Right atrium auricular region (tissue), 2 donors: ENCODE measurements at places on chromosomes 3 and 15.

DNA sequence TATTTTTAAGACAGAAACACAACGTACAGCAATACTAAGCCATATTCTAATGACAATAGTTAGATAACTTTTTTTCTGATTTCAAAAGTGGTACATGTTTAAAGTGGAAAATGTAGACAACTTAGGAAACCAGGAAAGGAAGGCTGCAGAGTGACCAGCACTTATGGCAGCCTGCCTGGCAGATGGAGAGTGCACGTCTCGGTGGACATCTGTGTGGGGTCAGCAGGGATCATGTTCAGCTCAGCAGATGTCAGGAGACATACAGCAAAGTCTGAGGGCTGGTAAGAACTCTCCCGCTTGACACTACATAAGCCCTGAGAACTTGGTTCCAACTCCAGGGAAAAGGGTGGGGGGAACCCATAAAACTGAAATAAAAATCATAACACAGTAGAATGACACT is 128.6 kb upstream of the ADPGK start:
- no peak for DNase-seq

DNA sequence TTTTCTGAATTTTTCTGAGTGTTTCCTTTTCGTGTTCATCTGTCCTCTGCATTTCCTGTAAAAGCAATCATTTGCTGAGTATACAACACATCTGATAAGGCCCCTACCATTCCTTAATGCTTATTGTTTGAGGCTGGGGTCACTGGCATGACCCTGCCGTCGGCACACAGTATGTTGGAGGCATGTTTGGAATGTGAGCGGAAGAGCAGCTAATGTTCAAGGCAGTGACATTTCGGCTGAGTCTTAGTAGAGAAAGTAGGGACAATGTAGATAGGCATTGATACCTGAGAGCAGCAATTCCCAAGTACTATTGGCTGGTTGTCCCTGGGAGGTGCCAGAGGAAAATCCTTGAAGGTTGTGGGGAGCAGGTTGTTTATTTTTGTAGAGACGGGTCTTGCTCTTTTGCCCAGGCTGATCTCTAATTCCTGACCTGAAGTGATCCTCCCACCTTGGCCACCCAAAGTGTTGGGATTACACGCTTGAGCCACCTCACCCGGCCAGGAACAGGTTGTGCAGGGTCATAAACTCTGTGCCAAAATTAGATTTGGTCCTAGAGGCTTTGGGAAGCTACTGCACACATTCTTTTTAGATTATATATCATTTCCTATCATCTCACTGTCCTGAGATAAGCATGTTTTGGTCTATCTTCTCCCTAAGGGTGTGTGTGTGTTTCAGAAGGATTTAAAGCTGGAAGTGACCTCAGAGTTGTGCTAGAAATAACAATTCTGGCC is 13.5 kb downstream of the PTPN23 start:
- DNase-seq = no peak

- no peak for DNase-seq
These were observed 43.0 kb downstream of the BCL2L10 start for GRCh38 chr15:52069559-52069958.

- DNase-seq = no peak
These were observed 9.5 kb upstream of the C3orf49 start for GRCh38 chr3:63809607-63810006.

- no peak for DNase-seq
These were observed 44.9 kb downstream of the SPATA16 start for GRCh38 chr3:173096140-173096539.

DNA sequence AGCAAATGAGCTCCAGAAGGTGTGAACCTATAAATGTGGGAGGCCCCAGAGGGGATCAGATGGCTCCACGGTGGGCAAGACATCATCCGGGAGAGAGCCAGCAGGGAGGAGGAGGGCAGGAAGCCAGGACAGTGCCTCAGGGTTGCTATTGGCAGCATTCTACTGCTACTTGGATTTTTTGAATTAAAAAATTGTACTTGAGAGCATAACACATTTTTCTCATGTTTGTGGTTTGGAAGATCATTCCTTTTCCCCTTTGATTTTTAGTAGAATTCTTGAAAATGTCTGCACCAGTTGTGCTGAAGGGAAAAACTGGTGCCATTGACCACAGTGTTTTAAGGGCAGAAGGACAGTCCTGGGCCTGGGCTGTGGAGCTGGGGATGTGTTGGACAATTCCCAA is 59.2 kb downstream of the LYZL4 start:
- DNase-seq = no peak

DNA sequence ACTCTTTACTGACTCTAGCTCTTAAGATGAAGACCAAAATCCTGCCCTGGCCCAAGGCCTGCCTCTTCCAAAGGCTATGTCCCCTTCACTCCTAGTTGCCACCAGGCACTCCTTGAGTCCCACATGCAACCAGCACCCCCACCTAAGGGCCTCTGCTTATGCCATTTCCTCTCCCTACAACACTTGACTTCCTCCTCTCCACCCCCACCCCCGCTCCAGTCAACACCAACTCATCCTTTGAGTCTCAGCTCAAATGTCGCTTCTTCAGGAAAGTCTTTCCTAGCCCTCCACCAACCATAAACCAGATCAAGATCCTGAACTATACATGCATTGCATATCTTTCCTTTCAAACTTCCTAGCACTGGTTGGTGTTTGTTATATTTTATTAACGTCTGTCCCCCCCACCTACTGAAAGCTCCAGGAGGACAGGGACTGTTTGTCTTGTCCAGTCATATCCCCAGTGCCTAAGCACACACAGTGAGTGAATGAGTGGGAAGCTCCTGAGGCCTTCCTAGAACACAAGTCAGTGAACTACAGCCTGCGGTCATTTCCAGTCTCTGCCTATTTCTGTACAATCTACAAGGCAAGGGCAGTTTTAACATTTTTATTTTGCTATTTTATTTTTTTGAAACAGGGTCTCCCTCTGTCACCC is 7.3 kb downstream of the TBC1D2B start:
- DNase-seq = no peak

DNA sequence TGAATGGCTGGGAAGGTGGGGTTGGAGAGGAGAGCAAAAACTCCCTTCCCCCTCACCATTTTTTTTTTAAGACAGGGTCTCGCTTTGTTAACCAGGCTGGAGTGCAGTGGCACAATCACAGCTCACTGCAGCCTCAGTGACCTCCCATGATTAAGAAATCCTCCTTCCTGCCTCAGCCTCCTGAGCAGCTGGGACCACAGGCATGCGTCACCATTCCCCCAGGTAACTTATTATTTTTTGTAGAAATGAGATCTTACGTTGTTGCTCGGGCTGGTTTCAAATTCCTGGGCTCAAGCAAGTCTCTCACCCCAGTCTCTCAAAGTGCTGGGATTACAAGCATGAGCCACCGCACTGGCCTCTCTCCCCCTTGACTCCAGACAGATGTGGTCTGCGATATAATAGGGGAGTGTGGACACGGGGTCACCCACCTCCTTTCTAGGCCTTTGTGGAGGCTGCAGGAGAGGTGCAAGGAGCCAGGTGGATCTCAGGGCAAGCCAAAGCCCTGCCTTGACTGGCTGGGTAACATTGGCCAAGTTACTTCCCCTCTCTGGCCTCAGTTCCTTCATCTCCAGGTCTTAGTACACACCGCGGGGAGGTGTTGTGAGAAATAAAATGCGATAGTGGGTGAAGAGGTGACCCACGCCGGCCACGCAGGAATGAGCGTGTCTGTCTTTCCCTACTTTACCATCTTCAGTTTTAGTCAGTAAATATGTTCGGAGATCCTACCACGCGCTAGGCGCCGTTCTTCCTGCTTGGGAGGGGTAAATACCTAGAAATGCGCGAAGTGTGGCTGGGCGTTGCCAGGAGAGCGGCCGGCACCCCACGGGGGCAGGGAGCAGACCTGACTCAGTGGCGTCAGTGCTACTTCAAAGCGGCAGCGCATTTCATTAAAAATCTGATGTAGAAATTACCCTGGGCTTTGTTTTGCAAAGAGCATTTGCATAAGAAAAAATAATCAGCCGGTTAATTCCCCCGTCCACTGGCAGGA is 20.2 kb upstream of the CORO2B start:
- no peak for DNase-seq

- DNase-seq = peak; percentile 80
These were observed 53.6 kb upstream of the ATP13A3 start for GRCh38 chr3:194540274-194540905.

DNA sequence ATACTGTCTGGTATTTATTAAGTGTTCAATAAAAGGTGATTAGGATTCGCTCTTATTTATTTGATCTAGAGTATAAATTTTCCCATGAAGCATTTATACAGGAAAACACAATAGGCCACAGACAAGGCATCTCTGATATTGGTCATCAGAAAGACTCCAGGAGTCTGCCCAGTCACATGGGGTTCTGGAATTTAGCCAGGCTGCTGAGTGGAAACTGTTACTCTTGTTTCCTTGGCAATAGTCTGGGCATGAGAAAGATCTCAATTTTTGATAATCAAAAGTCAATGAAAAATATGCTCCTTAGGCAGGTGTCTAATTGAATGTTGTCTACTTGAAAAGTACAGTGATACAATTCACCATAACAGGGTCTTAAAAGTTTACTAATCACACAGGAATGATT is 161.2 kb downstream of the FRMD5 start:
- no peak for DNase-seq

GRCh38 chr15:48654801-48655200 is 9.3 kb upstream of the FBN1 start:
- no peak for DNase-seq

- no peak for DNase-seq
These were observed 15.9 kb upstream of the ACTL6A start for GRCh38 chr3:179546814-179547241.

GRCh38 chr3:46684891-46685290 is 8.6 kb downstream of the ALS2CL start:
- DNase-seq = no peak

GRCh38 chr3:169764882-169765612 is at the start of gene TERC:
Gene TERC (minus strand): TSS chr3:169765060.
- peak; percentile 96 for DNase-seq

DNA sequence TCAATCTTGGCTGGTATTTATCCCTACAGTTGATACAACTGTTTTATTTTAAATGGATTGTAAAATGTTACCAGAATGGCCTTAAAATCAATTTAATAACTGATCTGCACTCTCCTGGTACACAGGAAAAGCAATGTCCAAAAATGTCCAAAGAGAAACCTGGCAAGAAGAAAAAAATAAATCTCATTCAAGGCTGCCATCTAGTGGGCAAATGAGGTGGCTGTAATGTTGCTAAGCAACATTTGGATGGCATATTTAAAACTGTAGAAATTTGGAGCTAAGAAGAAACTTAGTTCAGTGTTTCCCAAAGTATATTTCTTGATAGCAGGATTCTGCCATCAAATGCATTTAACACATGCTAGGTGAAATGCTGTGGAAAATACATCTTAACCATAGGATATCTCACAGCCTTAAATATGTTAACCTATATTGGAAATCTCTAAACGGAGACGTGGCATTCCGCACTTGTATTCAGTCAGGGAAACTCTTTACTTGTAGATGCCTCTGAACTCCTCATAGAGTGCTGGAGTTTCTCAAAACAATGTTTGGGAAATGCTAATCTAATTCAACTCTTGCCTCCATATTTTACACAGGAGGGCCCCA is 216.8 kb downstream of the ERC2 start:
- DNase-seq = no peak

DNA sequence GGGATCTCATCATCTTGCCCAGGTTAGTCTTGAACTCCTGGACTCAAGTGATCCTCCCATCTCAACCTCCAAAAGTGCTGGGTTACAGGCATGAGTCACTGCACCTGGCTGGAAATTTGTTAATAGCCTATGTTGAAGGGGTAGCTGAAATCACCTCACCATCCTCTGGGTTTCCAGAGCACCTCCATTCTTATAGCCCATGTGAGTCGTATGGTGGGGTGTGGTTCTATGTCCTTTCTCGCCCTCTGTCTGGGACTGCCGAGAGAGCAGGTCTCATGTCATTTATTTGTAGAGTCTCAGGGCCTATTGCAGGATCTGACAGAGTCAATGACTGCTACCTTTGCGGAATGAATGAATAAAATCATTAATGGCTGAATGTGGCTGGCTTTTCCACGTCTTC is 20.9 kb downstream of the CEMIP start:
- no peak for DNase-seq

DNA sequence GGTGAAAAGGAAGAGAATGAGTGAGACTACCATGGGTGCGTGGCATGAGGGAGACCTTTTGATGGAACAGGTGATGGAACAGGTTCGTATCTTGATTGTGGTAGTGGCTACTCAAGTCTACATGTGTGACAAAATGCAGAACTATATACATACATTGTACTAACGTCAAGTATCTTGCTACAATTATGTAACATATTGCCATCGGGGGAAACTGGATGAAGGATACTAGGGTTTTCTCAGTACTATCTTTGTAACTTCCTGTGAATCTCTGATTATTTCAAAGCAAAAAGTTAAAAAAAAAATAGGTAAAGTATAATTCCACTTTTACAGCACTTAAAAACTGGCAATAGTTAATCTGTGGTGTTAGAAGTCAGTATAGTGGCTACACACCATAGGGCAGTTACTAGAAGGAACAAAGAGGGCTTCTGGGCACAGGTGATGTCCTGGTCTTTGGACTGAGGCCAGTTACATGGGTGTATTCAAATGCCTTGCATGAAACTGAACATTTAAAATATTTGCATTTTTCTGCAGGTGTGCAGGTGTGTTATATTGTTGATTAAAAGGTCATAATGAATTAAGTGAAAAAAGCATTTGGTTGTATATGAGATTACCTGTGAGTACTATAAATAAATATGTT is 61.4 kb downstream of the LRRK1 start:
- no peak for DNase-seq

DNA sequence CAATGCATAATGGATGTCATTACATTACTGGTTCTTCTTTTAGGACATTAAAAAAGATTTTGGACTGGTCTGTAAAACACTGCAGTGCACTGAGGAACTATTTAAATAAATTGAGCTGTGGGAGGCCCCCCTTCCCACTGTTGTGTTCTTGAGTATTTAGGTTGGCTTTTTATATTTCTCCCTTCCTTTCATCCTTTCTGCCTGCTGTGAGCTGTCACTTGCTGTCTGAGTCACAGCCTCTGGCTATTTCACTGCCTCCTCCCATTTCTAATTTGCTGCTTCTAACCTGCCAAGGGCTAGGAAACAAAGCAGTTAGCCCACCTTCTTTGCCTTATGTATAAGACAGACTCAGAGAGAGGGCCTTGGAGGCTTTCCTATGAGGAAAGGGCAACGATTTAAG is 89.0 kb upstream of the FNDC3B start:
- no peak for DNase-seq

DNA sequence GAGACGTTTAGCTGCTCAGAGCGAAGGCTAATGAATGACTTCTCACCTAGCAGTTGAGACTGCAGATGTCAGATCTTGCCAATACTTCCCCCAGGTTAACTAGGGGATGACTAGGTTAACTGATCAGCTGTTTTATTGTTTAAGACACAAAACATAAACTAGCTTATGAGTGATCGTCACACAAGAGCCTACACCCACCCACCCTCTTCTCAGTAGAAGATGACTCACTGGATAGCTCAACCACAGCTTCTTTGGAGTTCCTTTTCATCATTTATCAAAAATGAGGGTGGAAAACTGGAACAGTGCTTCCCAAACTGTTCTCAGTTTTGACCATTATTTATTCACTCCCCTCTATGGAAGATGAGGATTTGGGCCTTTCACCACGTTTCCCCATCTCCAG is 25.2 kb downstream of the GASK1A start:
- no peak for DNase-seq

- no peak for DNase-seq
These were observed 36.5 kb downstream of the MGLL start for GRCh38 chr3:127785711-127786265.

- DNase-seq = no peak
These were observed 28.4 kb downstream of the SMAD6 start for GRCh38 chr15:66730168-66731021.

GRCh38 chr15:31098953-31099740 is 2.4 kb downstream of the TRPM1 start:
- no peak for DNase-seq
